Liver (tissue), 10 donors: ENCODE measurements at places on chromosomes 6 and 20.

DNA sequence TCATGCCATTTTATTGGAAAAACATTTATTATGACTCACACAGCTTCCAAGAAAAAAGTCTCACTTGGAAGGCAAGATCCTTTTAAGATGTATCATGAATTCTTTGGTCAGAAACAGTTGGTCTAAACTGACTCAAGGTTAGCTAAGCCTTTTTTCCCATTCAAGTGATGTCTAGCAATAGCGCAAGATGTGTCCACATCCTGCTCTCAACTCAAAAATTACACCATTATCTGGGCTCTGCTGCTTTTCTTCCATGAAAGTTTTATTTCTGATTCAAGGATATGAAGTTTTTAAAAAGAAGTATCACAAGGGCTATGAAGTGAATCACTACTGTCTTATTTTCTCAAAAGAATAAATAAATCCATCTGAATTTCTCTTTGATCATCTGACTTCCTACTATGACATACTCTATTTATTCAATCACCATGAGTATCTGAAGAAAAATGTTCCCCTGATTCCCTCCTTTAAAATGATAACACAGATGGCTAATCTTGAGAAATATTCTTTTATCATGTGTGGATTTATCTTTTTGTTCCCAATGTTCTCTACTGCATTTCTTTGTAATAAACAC lies 139.2 kb downstream of the AHI1 start:
- no peak for DNase-seq

GRCh38 chr6:136225496-136225895 lies 24.6 kb downstream of the MTFR2 start:
- no peak for DNase-seq

DNA sequence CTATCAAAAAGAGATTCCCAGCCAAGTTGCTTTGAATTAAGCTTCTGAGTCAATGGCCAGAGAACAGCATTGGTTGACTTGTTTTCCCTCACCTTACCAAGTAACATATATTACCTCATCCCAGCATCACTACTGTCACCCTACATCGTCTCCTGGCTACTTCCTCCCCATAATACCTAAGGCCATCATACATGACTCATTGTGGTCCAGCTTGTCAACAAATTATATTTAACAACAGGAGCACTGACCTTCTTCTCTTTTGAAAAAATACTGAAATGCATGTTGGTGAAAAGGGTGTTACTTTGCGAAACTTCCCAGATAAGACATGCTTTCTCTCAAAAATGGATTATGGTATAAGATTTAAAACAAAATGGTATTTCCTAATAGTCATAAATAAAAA lies 106.9 kb downstream of the TBX18 start:
- DNase-seq: no peak

DNA sequence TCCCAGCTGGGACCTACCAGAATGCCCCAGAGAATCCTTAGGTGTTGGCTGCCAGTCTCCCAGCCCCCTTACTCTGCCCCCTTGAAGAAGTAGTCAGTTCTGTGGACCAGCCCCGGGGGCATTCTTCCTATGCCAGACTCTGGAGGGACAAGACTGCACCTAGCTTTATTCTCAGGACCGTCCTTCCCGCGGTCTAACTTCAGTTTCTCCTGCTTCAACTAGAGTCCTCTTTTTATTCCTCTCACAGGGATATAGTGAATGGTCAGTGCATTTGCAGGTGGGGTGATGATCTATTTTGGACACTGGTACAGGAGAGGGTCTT lies 35.9 kb upstream of the MDFI start:
- DNase-seq: no peak

DNA sequence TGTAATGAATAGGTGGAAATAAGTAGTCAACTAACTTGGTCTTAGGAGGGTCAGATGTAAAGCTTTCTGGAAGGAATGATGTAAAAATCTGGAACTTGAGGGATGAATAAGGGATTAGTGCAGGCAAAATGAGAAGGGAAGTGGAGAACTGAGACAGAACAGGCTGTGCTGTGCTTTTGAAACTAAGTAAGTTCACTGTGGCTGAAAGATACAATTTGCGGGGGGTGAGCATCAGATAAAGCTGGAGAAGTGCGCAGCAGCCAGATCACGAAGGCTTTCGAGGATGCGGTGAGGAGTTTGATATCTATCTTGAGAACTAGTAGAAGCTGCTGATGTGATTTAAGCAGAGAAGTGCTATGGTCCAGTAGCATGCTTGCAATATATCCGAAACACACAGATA lies 247.8 kb downstream of the RNF144B start:
- DNase-seq: no peak

GRCh38 chr6:4521070-4521469 lies 255.1 kb upstream of the CDYL start:
- DNase-seq: no peak

GRCh38 chr6:36752187-36752885 lies 54.7 kb downstream of the RAB44 start:
- DNase-seq: no peak

- DNase-seq: no peak
These were observed 21.6 kb upstream of the MYB start for GRCh38 chr6:135159531-135159930.

DNA sequence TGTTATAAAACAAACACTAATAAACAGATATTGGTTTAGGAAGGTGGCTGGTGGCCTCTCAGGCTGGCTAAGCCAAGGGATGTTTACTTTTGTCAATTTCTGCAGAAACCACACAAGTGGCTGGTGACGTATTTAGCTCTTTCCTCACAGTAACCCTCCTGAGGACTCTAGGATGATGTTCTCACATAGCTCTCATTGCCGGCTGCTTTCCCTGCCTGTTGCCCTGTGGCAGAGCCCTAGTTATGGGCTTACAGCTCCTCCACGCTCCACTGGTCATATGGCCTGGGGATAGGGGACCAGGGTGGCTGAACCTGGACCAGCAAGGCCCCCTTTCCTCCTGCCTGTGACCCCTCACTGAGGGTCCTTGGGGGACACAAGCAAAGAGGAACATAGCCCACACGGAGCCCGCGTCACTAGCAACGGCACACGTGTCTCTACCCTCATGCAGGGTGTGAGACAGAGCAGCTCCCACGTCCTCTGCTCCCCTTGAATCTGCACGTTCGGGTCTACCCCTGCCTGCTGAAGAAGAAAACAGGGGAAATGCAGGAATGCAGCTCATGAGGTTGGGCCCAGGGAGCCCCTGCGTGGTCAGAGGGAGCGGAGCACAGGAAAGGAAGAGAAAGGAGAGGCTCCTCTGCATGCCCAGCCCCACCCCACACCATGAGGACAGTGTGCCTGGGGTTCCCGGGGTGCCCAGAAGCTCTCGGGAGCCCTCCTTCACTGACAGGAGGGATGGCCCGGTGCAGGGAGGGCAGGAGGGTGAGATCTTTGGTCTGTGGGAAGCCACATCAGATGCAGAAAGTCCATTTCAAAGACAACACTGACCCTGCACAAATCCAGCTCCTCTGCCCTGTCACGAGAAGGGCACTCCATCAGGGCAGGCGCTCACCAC lies 13.9 kb downstream of the RAMACL start:
- DNase-seq: no peak

DNA sequence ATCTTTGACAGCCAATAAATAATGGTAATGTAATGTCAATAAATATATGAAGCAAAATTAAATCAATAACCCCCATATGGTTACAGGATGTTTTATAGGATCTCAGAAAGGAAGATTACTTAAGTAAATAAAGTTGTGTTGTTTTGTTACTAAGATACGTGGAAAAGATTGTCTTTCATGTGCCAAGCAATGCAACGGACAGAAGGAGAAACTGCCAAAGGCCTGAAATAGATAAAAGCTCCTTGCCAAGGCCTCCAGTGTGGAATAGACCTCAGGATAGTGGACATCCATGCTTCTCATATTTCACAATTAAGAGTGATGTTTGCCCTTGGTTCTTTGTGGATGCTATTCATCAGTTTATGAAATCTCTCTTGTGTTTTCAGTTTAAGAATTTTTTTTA lies 16.4 kb upstream of the FNDC1 start:
- DNase-seq: no peak
